M059J (cell line): ENCODE measurements at places on chromosomes 3 and 15. TPM values are rescaled to one million over a fixed set of nuclear protein-coding genes. Genes with fewer than 3 reads are reported as not detected.
A peak's percentile ranks its signal among the peaks of the same experiment; 100 is the strongest.

DNA sequence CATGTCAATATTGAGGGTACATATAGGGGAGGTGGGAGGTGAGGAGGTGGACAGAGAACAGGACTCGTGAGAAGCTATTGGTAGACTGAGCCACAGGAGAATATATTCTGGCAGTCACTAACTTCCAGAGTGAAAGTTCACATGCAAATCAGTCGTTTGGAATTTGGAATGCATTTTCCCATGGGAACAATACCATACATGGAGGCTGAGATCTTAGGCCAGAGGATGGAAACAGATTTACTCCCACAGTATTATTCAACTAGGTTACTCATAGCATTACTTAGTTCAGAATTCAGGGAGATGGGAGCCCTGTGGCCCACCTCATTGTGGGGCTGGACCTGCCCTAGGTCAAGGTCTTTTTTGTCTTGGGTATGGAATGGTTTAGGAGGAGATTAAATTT, 36.4 kb upstream of the ABHD2 start:
- DNase-seq, result peak; percentile 54

- DNase-seq, result no peak
Measured at GRCh38 chr3:65015711-65016110, 327.9 kb upstream of the ADAMTS9 start.

GRCh38 chr3:12578742-12579141, 21.9 kb downstream of the MKRN2 start:
- no peak for DNase-seq

DNA sequence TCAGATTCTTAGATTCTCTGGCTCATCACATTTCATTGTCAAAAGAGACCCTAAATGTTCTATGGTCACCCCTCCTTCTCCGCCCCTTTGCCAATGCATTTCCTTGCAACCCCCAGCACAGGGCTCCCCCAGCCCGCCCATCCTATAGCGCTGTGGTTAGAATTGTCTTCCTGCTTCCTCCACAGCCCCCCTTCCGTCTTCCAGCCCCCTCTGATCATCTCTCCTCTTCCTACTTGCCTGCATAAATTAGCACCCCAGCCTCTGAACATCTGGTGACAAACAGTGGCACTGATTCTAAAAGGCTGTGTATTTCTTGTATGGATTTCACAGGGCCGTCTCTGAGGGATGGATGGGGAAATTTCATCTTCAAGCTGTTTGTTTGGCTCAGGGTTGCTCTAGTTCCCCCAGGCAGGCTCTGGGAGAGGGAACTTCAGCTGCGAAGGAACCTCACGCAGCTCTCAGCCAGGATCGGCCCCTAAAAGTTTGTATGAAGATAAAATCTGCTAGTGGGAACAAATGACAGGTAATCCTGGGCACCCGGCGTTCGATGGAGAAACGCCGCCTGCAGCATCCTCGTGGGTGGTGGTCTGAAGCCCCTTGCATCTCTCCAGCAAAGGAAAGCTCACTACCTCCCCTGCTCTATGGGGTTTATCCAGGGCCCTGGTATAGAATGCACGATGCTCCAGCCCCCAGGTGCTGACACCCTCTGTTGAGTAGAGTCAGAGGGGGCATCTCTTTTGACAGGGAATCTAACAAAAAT, 83.0 kb downstream of the WNT7A start:
- no peak for DNase-seq

GRCh38 chr15:79339588-79340314, 28.8 kb downstream of the TMED3 start:
- DNase-seq, result peak; percentile 42

GRCh38 chr3:47865192-47865591, 62.3 kb downstream of the DHX30 start:
- DNase-seq, result no peak

- peak; percentile 64 for DNase-seq
Measured at GRCh38 chr3:136772709-136773108, 20.5 kb upstream of the STAG1 start.

DNA sequence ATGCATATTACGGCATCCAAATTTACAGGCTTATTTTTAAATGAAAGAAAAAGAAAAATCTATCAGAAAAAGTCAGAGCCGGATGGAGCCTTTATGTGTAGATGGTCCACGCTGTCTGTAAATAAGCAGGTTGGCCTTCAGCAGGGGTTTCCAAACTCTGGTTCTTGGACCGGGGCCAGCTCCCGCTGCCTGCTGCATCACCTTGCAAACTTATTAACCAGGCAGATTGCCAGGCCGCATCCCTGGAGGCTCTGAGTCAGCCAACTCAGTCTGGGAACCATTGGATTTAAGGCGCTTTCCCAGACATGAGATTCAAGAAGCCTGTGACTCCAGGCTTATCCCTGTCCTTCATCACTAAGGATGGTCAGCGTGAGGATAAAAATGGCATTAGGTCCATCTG, 212.4 kb downstream of the OPA1 start:
- DNase-seq, result peak; percentile 99

DNA sequence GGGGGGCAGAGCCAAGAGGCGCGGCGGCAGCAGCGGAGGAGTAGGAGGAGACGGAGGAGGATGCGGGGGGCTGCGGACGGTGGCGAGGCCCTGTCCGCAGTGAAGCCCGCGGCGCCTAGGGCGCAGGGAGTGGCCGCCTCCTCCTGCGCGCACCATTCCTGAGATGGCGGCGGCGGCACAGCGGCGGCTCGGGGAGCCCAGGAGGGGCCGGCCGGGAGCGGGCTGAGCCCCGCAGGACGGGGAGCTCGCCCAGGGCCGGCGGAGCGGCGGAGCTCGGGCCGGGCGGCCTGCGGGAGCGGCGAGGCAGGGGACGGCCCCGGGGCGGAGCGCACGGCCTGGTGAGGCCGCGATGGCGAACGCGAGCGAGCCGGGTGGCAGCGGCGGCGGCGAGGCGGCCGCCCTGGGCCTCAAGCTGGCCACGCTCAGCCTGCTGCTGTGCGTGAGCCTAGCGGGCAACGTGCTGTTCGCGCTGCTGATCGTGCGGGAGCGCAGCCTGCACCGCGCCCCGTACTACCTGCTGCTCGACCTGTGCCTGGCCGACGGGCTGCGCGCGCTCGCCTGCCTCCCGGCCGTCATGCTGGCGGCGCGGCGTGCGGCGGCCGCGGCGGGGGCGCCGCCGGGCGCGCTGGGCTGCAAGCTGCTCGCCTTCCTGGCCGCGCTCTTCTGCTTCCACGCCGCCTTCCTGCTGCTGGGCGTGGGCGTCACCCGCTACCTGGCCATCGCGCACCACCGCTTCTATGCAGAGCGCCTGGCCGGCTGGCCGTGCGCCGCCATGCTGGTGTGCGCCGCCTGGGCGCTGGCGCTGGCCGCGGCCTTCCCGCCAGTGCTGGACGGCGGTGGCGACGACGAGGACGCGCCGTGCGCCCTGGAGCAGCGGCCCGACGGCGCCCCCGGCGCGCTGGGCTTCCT, at the start of gene GPR27:
TSS of gene GPR27 (plus strand) at position 155 of the 909 bp plus-strand sequence. CDS start at position 350, 195 bp downstream.
- DNase-seq, result no peak

DNA sequence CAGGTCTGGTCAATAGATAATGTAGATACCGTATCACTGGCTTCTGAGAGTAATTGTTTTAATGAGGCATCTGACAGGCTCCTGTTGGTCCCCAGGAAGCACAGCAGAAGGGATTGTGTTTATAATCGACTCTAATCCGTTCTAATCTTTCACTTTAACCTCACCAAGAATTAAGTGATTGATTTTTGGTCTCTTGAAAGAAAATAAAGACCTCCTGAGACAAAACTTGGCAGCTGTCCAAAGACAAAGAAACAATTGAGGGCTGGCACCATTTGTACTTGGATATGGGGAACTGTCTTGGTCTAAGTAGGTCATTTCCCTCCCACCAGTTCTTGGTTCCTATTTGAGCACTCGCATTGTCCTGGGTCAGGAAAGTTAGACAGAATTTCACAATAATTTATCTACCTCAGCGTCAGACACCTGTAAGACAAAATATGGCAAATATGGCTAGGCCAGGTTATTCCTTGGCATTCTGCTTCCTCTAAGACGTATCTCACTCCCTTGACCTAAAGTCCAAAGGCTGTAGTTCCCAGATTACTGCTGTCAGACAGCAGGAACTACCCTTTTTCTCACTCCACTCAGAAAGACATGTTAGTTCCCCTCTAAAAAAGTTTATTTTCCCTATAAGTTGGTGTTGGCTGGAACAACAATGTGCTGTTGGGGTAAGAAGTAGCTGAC, 22.7 kb upstream of the CD96 start:
- DNase-seq, result no peak

Gene FBXL2
- total RNA-seq, result 2.9 and 3.8 TPM in 2 replicates

Gene ZNF385D
- 1.5 and 3.1 TPM in 2 replicates for total RNA-seq

Gene TM6SF1
- 0.52 and 1.1 TPM in 2 replicates for total RNA-seq

Gene SEC22C
- 47.3 and 57.7 TPM in 2 replicates for total RNA-seq

Gene FILIP1L
- 35.1 and 43.2 TPM in 2 replicates for total RNA-seq

Gene GOLGA6L10
- total RNA-seq, result 0.07 and 0.25 TPM in 2 replicates

Gene TAMM41
- 6.5 and 8.2 TPM in 2 replicates for total RNA-seq

Gene CACNA2D3
- 0.91 TPM in 2 replicates for total RNA-seq
